Hematopoietic multipotent progenitor cell treated with erythropoietin and hydrocortisone succinate and interleukin-3 and kit ligand, for 6 days (in vitro differentiated cells): ENCODE measurements at places on chromosomes 16 and 17.

DNA sequence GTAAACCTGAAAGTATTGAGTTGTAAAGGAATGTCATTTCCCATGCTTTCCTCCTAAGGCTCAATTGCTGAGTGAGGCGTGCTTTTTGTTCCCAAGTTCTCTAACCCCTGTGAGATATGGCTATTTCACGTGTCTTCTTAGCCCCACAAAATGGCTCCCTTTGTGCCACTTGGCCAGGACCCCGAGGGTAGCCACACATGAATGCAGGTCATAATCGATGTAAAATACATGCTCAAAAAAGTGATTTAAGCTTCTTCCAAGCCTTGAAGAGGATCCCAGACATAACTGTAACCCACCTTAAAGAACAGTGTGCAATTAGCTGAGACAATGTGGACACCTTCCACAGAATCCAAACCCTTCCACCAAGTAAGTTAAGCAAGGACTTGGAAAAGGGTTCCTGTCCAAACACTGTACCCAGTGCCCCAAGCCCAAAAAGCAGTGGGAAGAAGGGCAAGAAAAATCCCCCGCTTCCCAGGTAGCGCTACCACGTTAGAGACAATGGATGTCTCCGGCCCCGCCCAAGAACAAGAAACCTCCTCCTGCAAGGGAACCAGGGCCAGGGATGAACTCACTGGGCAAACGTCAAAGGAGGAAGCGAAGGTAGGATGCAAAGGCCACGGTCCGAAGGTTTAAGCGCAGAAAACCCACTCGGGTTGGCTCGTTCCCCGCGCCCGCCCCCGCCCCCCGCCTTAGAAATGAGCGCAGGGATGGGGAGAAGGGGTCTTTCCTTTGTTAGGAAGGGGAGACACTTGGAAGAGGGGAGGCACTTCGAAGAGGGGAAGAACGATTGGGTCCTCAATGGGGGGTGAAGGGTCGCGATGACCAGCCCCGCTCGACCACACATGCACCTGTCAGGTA, 1.2 kb downstream of the JPT1 start:
- peak; percentile 69 for DNase-seq

DNA sequence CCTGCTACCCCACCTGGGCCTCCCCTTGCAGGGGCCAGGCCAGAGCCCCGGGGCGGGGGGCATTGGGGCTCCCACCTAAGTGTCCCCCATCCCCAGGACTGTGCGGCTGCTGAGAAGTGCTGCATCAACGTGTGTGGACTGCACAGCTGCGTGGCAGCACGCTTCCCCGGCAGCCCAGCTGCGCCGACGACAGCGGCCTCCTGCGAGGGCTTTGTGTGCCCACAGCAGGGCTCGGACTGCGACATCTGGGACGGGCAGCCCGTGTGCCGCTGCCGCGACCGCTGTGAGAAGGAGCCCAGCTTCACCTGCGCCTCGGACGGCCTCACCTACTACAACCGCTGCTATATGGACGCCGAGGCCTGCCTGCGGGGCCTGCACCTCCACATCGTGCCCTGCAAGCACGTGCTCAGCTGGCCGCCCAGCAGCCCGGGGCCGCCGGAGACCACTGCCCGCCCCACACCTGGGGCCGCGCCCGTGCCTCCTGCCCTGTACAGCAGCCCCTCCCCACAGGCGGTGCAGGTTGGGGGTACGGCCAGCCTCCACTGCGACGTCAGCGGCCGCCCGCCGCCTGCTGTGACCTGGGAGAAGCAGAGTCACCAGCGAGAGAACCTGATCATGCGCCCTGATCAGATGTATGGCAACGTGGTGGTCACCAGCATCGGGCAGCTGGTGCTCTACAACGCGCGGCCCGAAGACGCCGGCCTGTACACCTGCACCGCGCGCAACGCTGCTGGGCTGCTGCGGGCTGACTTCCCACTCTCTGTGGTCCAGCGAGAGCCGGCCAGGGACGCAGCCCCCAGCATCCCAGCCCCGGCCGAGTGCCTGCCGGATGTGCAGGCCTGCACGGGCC, 1.9 kb downstream of the WFIKKN1 start:
- no peak for DNase-seq

DNA sequence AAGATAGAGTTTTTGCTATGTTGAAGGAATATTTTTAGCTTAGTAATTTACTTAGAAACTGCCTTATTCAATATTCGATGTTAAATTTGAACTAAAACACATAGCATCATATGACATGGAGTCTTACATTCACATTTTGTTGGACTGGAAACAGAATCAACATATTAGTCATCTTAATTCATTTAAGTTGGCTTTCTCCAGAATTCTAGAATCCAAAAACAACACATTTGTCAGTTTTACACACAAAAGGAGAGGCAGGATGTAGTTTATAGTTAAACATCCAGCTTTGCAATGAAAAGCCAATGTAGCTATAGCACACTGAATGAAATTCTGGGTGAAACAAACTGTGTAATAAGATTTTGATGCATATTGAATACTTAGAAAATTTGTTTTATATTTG, 43.3 kb downstream of the WWOX start:
- no peak for DNase-seq

GRCh38 chr17:19348806-19349205, 13.7 kb downstream of the B9D1 start:
- DNase-seq, result no peak

DNA sequence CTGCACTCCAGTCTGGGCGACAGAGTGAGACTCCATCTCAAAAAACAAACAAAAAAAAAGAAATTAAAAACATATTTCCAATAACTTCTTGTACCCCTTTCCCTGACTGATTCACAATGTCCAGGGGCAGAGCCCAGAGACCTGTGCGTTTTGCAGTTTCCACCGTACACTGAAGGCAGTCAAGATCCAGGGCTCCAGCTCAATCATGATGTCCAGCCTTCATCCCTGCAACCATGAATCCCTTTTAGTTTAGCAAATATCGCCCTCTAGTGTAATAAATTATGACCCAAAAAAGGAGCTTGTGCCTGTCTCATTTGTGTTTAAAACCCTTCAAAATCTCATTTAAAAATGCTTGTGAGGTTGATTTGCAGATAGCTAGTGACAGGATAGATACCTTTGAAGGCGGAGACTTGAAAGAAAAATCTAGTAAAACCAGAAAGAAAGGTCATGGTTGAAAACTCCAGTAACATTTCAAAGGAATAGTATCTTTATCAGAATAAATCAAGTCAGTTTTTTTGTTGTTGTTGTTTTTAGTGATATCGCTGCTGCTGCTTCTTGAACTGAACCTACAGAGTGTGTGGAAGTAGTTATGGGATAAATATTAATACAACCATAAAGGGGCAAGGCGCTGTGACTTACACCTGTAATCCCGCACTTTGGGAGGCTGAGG, 3.7 kb upstream of the ERN1 start:
- DNase-seq, result peak; percentile 92

DNA sequence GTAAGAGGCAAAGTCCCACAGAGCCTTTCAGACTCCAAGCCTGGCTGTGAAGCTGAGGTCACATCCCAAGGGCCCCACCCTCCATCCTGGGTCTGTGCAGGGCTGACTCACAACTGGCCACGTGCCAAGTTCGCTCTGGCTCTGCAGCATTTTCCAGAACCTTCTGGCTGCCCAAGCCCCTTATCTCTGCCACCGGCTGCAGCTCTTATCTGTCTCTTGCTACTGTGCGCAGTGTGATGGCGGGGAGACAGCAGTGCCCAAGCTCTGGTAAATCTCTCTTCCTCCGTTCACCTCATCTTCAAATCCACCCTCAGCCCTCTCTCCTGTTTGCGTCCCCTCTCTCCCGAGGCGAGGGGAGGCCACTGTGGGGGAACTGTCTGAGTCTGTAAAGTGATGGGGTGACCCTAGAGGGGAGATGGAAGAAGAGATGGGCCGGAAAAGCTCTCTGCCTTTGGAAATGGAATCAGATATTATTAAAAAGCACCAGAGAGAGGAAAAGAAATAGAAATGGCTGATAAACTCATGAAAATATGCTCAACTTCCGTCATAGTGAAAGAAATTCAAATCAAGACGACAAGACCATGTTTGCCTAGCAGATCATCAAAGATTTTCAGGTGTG, 162.7 kb upstream of the CDC42EP4 start:
- peak; percentile 99 for DNase-seq

DNA sequence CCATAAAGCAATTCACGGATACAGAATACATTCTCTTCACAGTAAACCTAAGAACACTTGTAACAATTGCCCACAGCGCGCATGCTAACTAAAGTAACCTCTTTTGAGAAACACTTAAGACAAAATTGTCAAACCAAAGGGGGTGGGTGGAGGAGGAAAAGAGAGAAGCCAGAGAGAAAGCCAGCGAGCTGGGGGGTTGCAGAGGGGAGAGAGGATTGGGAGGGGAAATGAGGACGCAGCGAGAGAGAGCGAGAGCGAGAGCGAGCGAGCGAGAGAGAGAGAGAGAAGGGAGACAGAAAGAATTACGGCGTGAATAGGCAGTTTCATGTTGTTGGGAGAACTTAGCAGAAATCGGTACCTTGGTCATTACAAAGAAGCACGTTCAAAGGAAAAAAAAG, 1.6 kb upstream of the HOXB7 start:
- peak; percentile 45 for DNase-seq

GRCh38 chr16:81927561-81928185, 83.6 kb downstream of the SDR42E1 start:
- DNase-seq, result no peak

- no peak for DNase-seq
These were observed 1140.2 kb downstream of the CDH11 start for GRCh38 chr16:63981639-63982038.

GRCh38 chr17:44122816-44123355, 555 bp downstream of the HDAC5 start:
- no peak for DNase-seq

GRCh38 chr16:81313701-81314602, 810 bp upstream of the GAN start:
- peak; percentile 37 for DNase-seq

DNA sequence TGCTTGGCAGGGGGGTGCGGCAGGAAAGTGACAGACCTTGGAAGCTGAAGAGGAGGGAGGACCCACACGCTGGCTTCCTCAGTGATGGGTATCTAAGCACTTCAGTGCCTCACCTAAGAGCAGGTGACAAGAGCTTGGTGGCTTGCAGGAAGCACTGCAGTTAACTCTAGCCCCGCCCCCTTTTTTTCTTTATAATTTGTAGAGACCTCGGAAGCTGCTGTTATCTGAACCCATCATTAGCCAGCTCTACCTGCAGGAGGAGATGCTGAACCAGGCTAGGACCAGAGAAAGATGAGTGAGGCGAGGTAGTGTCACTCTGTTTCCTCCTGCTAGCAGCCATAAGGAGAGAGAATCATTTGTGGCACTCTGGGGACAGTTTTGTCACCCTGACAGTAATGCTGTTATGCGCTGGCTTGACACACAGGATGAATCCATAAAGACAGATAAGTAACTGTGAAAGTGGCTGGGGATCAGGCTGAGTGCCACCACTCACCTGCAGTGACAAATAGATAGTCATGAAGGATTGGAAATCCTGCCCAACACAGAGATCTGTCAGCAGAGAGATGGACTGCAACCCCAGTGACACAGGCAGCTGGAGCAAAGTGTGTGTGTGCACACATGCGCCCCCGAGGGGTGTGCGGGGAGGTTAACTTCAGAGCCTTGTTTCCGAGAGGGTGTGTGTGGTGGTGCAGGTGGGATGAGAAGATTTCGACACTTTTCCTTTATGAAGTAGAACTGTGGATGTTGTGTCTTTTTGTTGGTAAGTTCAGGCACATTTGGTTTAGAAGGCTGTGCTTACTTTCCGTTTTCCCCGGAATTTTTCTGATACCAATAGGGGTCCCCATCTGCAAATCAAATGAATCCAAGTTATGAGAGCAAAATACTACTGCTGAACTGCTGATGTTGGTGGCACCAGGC, 224.0 kb downstream of the IRX3 start:
- no peak for DNase-seq

GRCh38 chr17:51455931-51456330, 195.6 kb downstream of the UTP18 start:
- DNase-seq, result no peak

DNA sequence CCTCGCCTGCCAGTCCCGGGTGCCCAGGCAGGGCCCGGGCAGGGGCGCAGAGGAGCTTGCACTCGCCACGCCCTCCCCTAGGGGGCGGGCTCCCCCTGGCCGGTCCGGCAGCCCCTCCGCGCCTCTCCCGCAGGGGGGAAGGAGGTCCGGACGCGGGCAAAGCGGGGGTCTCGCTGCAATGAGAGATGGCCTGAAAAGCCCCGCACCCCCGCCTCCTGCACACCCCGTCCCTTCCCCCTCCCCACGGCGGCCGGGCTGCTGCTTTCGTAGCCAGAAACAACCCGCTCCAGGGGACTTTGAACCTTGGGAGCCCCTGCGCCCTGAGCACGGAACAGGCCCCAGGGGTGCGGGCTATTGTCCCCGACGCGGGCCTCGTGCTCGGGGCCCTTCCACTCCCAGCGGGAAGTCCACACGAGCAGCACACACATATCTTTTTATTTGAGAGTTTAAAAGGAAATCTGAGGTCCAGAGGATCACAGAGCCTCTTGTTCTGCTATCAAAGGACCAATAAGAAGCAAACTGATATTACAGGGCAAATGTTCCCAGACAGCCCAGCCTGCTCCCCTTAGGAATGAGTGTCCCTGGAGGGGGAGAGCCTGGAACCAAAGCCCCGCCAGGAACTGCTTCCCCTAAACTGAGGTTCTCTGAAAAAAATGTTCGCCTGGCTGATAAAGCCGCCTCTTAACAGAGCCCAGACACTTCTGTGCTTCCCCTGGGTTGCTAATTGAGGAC, 5.8 kb upstream of the CBX4 start:
- DNase-seq, result peak; percentile 67

- peak; percentile 64 for DNase-seq
These were observed 46.3 kb downstream of the METRNL start for GRCh38 chr17:83125515-83126274.

GRCh38 chr17:27748360-27748825, 51.9 kb downstream of the NOS2 start:
- no peak for DNase-seq

GRCh38 chr17:47072886-47073285, 93.8 kb upstream of the RPRML start:
- peak; percentile 23 for DNase-seq

DNA sequence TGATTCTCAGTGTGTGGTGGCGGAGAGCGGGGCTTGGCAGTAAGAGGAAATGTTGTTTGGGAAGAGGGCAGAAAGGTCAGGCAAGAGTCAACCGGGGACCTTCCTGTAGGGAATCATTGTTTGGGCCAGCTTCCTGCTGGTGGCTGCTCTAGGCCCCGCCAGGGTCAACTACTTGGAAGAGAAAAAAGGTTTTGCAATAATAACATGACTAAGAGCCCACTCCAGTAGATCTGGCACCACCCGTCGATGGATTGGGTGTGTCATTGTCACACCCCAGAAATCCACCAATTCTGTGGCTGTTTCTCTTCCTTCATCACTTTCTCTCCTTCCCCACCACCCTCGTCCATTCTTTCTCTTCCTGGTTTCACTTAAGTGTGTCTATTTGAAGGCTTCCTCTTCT, 4.2 kb upstream of the KRT24 start:
- DNase-seq, result no peak

DNA sequence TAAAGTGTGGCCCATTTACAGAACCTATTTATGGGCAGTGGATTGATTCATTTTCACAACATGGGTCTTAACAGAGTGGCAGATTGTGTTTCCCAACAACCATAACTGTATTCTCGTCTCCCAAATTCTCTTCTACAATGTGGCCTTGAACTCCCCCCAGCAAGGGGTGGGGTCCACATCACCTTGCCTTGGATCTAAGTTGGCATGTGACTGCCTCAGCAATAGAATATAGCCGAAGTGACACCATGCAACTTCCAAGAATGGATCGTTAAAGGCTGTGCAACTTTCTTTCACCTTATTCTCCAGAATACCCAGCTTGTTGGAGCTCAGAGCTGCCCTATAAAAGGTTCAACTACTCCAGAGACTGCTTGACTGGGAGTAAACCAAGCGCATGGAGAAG, 72.0 kb upstream of the CDH5 start:
- DNase-seq, result no peak

- no peak for DNase-seq
These were observed 46.0 kb downstream of the HS3ST2 start for GRCh38 chr16:22859925-22860324.
